ENCODE measurements at places on chromosomes 2 and 18.
A peak's percentile ranks its signal among the peaks of the same experiment; 100 is the strongest.

GRCh38 chr18:11336241-11336640, 186.9 kb upstream of the PIEZO2 start:
- DNase-seq, result no peak

GRCh38 chr18:63311118-63312018, 8.2 kb downstream of the BCL2 start:
- DNase-seq, result no peak

GRCh38 chr2:213490087-213490486, 205.8 kb downstream of the SPAG16 start:
- DNase-seq, result no peak

- DNase-seq, result no peak
These were observed 82.9 kb downstream of the DAPL1 start for GRCh38 chr2:158878003-158878402.

- DNase-seq, result no peak
These were observed 81.6 kb upstream of the ALPP start for GRCh38 chr2:232296776-232297525.

GRCh38 chr18:33427549-33427948, 13.0 kb downstream of the CCDC178 start:
- DNase-seq, result no peak

GRCh38 chr2:230809015-230809414, 55.7 kb upstream of the ITM2C start:
- no peak for DNase-seq

DNA sequence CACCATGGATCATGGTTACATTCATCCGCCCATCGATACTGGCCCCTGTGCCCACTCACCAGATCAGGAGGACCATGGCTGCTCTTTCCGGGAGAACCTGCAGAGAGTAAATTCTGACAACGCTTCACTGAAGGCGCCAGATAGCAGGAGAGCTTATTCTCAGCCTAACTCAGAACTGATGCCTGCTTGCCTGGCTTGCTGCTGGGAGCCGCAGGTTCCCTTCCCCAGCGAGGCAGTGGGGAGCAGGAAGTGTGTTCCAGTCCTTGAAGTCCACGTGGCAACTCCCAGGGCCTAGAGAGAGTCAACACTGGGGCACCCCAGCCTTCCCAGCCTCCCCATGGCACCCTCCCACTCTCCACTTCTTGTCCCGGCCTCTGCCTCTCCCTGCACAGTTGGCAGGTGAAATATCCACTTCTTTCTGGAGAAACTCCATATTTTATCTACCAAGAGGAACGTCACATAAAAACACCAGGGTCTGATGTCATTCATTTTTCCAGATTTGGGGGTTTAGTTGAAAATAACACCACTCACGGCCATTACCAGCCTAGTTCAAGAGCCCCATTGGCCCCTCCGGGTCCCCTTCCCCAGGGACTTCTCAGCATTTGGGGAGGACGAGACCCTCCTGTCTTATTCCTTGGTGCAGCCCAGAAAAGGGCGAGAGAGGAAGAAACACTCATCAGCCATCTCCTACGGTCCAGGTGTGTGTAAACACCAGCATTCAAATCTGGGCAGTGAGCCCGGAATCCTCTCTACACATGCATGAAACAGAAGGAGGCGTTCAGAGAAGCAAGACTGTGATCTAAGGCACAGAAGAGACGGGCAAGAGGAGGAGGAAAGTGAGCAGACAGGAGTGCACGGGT, 3.5 kb upstream of the TUBB6 start:
- no peak for DNase-seq

DNA sequence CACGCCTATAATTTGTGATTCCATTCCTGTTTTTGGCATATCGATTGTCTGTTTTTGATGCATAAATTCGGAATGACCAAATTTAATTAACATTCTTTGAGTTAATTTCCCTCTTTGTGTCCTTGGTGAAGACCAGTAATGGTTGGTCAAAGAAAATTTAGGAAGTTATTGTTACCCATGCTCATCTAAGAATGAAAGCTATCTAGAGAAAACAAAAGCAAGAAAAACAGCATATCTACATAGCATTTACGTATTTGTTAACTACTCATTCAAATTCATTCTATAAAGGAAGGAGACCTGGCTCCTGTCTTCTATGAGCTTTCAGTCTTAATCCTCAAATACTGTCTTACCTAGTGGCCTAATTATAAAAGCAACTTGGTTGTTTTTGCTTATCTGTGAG, 59.2 kb upstream of the CHST9 start:
- no peak for DNase-seq

DNA sequence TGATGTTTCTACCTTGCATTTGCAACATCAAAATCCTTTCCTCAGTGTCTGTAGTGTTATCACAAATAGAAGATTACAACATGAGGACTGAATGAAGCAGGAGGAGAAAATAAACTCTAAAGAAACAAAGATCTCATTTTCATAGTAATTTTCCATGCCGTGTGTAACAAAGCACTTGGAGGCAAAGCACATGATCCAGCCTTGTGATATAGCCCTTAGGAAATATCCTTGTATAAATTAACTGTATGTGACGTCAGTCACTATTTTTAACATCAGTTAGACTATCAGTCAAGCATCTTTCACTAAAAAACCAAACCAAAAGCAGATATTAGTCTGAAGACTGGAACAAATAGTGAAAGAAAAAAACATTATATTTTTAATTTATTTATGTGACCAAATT, 492.1 kb upstream of the CNTNAP5 start:
- DNase-seq, result no peak

GRCh38 chr18:54787616-54788015, 40.7 kb upstream of the RAB27B start:
- DNase-seq, result no peak

- DNase-seq, result no peak
These were observed 40.2 kb downstream of the SEMA4F start for GRCh38 chr2:74694281-74694680.

GRCh38 chr2:172811027-172811426, 75.4 kb downstream of the RAPGEF4 start:
- DNase-seq, result no peak

DNA sequence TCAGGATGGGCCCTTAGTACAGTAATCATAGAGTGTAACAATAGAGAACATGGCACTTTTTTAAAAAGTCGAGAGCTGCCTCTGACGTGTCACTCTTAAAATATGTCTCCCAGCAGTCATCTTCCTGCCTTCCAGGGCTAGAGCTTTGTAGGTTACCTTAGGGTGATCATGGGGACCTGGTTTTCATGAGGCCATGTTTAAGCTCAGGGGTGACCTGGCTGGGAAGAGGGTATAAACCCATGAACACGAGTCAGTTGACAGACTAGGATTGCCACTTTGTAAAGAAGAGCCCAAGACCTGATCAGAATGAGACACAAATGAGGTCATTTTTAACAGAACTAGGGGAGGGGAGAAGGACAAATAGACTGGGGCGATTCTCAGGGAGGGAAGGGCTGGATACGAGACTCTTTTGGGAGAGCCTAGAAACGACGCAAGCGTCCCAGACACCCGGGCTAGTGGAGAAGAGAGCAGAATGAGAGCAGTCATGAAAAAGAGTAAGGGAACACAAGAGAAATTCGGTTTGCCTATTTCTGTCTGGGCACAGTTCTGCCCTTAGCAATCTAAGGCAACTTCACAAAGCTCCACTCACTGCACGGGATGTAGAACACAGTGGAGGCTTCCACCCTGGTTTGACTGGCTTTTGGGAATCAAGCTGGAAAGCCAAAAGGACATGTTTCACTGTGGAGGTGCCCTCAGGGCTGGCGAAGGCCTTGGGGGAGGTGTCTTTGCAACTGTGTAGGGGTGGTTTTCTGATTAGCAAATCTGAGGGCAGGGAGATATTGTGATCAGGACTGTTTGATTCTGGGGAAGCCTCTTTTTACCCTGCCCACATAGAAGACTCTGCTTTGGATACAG, 1.8 kb upstream of the RAB31 start:
- no peak for DNase-seq

DNA sequence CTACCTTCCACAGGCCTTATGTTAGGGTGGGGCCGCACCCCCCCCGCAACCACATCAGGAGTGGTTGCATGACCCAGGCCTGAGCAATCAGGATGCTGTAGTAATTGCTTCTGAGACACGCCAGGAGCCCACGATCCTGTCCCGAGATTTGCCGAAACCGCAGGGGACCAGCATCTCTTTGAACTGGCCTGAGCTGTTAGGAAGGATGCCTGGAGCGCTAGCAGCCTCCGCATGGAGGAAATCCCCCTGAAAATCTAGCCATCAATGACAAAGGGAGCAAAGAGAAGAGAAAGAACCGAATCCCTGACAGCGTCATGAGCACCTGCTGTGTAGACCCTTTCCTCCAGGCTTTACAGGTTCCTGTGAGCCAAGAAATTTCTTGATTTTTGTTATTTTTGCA, 8.7 kb upstream of the TEX44 start:
- DNase-seq, result no peak

- peak; percentile 53 for DNase-seq
These were observed 21.9 kb upstream of the RNF149 start for GRCh38 chr2:101330253-101330933.

GRCh38 chr2:39399570-39399969, 37.5 kb downstream of the MAP4K3 start:
- no peak for DNase-seq

- DNase-seq, result no peak
These were observed 30.8 kb downstream of the AOX1 start for GRCh38 chr2:200616656-200617055.

GRCh38 chr2:74760875-74761630, 72.9 kb upstream of the HK2 start:
- no peak for DNase-seq

DNA sequence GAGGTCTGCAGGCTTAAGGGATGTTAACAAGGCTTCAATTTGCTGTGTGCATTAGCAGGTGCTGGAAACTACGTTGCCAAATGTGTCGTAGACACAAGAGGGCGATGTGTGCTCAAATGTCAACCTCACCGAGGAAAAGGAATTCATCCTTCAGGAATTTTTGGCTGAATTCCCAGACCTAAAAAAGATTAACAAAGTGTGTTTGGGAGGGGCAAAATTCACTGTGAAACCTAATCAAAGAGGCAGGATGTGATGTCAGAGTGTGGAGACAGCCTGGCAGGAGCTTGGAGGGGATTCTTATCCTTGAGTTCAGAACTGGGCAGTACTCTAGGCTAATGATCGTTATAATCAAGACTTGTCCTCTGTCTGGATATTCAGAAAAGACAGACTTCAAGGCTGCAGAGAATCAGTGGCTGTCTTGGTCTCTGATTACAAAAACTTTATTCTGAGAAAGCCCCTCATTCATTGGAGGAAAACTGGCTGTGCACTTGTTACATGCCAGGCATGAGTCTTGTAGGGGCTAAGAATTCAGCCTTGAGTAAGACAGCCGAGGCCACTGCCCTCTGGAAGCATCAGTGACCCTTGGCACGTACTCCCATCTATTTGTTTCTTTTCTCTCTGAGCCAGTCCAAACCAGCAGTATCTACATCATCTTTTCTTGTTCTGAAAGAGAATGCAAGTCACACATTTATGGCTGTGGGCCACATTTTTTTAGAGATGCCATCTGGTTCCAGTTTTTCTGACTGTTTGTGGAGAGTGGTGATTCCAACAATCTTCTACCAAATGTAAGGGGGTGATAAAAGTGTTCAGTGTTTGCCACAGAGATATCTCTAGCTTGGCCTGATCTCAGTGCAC, 18.7 kb upstream of the SCYGR1 start:
- no peak for DNase-seq

GRCh38 chr2:231557571-231558217, 27.4 kb upstream of the NMUR1 start:
- peak; percentile 43 for DNase-seq

GRCh38 chr2:191629001-191629453, 48.9 kb upstream of the NABP1 start:
- DNase-seq, result no peak

- DNase-seq, result no peak
These were observed 144.9 kb upstream of the MYCN start for GRCh38 chr2:15795426-15795825.
